Cortex of kidney (tissue), 1 donor: ENCODE measurements at places on chromosomes 16 and 17.

GRCh38 chr17:48878920-48879898, 13.4 kb upstream of the ATP5MC1 start:
- DNase-seq, result no peak

DNA sequence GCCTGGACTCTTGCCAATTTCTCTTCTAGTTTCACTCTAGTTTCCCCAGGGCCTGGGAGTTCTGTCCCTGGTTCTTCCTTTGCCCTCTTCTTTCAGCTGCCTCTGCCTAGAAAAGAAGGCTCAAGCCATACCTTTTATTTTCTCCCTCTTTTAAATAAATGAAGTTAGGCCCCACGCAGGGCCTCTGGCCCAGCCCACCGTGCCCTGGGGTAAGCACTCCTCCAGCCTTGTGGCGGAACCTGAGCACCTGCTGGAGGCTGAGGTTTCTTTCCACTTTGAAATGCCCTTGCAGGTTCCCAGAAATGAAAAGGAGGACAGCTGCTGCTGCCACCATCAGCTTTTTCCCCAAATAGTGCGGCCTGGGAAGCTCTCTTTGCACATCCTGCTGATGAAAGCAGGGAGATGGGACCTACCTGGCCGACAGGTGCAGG, 139.4 kb downstream of the CCDC182 start:
- no peak for DNase-seq

GRCh38 chr16:5006348-5007193, 27.2 kb downstream of the NAGPA start:
- no peak for DNase-seq

DNA sequence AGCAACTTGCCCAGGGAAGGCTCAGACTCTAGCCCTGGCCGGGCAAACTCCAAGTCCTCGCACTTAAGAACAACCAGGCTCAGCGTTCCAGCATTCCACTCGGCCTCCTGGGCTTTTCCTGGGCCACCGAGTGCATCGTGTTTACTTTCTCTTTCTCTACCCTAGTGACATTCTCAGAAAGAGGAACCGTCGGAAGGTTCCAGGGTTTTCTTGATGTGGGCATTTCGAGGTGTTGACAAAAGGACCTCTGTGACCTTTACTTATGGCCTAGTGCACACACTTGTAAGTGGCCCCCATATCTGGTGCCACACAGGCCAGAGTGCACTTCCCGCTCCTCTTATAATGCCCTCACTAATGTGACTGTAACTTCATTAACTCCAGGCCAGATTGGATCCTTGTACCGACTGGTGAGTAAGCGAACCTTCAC, 3.1 kb upstream of the BANP start:
- no peak for DNase-seq

GRCh38 chr16:1526608-1527555, 6.6 kb upstream of the TMEM204 start:
- DNase-seq, result no peak

DNA sequence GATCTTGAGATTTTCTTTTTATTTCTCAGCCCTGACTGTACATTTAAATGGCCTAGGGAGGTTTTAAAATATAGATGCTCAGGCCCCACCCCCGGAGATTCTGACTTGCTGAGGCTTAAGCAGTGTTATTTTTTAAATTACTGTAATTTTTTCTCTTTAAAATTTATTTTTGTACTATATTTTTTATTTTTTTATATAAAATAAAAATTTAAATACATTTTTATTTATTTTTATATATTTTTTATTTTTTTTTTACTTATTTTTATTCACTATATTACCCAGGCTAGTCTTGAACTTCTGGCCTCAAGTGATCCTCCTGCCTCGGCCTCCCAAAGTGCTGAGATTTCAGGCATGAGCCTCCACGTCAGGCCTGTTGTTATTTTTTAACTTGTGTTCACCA, 83.3 kb downstream of the KATNIP start:
- no peak for DNase-seq

- DNase-seq, result no peak
Measured at GRCh38 chr16:2768403-2769089, 8.5 kb downstream of the ELOB start.

GRCh38 chr16:30947859-30948666, 805 bp upstream of the ORAI3 start:
- DNase-seq, result peak; percentile 50

- no peak for DNase-seq
Measured at GRCh38 chr17:79674506-79675412, 56.0 kb upstream of the ENPP7 start.

DNA sequence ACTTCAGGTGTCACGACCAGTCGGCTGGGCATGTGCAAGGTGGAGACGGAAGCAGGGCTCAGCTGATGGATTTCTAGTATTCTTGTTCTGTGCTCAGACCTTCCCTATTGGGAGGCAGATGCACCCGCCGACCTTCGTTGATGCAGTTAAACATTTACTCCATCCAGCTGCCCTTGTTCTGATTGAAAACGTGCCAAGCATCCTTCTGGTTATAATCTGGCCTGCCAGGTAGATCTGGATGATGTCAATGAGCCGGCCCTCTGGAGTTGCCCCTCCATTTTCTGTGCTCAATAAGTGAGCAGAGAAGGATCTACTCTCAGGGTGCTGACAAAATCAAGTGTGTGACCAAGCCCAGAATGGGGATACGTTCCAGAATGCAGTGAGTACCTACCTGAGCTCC, 38.3 kb downstream of the CCDC182 start:
- DNase-seq, result no peak

DNA sequence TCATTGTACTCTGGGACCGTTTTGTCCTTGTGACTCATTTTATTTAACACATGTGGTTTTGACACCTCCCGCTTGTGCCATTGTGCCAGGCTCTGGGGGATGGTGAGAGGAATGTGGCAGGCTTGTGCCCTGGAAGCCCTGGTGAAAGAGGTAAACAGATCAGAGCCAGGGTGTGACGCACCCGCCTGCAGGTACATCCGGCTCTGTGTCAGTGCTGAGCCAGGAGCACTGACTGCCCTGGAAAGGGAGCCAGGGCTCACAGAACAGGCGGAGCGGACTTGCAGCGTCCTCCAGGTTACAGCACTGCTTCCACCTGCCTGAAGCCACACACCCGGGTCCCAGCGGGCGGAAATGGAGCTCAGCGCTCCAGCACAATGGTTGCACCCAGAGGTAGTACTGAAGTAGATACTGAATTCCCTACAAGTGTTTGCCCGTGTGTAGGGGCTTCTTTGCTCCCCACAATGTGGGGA, 30.6 kb downstream of the CDRT15 start:
- DNase-seq, result no peak

DNA sequence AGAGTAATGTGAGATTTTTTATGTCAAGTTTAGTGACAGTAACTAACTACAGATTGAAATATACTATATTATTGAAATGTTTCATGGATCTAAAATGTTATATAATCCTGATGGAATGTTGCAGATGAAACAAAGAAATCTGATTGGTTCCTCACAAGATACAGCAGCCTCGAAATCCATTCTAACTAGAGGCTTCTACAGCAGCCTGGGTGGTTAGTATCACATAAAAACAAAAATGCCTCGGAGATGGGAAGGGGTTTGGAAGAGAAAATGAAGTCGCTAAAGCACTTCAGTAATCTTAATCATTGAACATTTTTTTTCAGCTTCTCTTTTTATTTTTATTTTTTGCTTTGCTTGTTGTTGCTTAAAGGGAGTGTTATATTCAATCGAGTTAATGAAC, 75.2 kb downstream of the TANC2 start:
- DNase-seq, result no peak

DNA sequence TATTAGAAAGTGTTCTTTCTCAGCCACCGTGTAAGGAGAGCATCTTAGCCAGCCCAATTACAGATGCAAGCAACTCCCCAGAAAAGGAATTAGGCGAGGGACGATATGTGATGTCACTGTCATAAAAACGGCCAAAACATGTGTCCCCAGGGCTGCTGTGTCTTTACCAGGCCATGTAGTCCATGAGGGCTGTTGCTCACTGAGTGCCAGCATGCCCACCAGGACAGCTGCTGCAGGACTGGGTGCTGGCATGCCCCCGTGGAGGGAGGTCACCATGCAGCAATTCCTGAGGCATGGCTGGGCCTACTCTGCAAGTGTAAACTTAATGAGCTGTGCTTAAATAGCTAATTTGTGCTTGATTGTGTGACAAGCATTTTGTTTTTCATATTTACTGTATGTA, 156.9 kb downstream of the LGALS9B start:
- DNase-seq, result no peak
